ENCODE measurements at places on chromosomes 4 and X.

- no peak for DNase-seq
Measured at GRCh38 chr4:158814636-158815330, 46.0 kb downstream of the FNIP2 start.

DNA sequence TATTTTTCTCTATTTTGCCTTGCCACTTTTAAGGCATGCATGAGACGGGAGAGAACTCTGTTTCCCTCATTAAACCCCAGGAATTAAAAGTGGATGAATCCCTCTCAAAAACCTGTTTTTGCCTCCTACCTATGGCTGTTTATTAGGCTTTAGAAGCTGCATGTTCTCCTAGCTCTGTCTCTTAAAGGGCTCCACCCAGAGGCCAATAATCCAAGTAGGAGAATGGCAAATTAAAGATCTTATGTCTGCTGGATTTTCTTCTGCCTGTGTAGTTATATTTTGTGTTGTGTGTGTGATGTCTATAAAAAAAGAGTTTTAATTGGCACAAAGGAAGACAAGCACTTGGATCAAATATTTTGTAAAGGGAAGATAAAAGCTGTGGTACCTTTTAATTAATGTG is 32.4 kb downstream of the MAGEC1 start:
- DNase-seq: no peak

DNA sequence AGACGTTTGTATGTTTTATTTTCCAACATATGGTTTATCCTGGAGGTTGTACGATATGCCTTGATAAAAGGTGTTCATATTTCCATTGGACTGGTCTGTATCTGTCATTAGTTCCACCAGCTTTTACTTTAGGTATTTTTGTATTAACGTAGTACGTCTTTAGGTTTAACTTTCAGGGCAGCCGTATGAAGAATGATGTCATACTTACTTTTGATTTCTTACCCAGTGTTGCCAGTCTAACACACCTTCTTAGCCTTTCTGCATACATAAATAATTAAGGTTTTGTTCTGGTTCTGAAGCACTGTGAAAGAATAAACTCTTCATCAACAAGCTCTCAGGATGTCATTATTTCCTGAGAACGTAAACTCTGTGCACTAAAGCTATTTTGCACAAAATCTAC is 18.9 kb upstream of the NEIL3 start:
- no peak for DNase-seq

DNA sequence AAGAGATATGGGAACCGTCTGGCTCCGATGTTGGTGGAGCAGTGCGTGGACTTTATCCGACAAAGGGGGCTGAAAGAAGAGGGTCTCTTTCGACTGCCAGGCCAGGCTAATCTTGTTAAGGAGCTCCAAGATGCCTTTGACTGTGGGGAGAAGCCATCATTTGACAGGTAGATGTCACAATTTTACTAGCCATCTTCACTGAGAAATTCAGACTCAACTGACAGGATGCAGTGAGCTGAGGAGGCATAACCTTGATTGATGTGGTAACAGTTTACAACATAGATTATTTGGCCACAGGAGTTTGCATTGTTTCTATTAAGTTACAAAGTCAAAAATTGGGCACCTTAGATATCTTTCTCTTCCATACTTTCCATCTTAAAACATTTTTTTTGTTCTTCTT is 417.7 kb downstream of the MAPK10 start:
- no peak for DNase-seq

DNA sequence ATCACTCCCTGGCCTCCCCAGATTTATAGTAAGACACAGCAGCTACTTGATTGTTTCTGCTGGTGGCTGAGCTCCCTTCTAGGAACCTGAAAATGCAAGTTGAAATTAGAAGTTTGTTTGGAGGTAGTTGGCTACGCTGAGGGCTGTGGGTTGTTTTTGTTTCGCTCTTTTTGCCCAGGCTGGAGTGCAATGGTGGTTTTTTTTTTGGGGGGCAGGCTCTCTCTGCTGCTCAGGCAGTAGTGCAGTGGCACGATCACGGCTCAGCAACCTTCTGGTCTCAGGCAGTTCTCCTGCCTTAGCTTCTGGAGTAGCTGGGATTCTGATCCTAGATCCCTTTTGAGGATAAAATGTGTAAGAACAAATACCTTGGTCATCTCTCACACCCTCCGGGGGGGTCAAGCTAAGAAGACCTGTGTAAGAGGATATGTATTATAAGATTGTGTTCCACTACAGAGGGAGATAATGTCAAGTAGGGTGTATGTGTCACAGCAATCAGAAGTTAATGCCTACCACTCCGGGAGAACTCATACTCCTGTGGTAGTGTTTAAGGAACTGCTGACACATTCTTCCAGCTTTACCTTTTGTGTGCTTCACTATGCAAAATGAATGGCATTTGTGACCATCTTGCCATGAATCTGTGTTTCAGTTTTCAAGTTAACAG is 9.7 kb downstream of the JADE1 start:
- no peak for DNase-seq

DNA sequence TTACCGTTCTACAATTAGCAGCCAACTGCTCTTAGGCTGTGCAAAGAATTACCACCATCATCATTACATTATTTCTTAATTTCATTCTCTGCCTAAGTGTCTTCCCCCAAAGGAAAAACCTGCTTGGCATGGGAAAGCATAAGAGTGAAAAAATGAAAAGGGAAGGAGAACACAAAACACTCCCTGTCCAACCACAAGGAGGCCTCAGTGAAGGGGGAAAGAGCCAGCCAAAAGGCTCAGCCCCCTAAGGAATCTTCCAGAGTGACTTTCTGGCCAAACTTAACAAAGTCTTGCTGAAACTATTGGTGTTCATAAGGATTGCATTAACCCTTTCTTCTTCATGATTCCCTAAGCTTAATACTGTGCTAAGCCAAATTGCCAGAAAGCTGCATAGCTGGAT is 287.4 kb downstream of the SMARCA1 start:
- DNase-seq: no peak

GRCh38 chr4:156497486-156497885 is 474.1 kb downstream of the PDGFC start:
- no peak for DNase-seq

- DNase-seq: no peak
Measured at GRCh38 chr4:94452476-94453371, 982 bp downstream of the PDLIM5 start.

- DNase-seq: no peak
Measured at GRCh38 chr4:155241664-155242063, 33.2 kb downstream of the NPY2R start.

GRCh38 chrX:22803353-22803752 is 196.4 kb upstream of the DDX53 start:
- DNase-seq: no peak

GRCh38 chr4:2322227-2322626 is 60.3 kb upstream of the MXD4 start:
- no peak for DNase-seq

GRCh38 chrX:111090458-111090857 is 5.5 kb upstream of the PAK3 start:
- no peak for DNase-seq

DNA sequence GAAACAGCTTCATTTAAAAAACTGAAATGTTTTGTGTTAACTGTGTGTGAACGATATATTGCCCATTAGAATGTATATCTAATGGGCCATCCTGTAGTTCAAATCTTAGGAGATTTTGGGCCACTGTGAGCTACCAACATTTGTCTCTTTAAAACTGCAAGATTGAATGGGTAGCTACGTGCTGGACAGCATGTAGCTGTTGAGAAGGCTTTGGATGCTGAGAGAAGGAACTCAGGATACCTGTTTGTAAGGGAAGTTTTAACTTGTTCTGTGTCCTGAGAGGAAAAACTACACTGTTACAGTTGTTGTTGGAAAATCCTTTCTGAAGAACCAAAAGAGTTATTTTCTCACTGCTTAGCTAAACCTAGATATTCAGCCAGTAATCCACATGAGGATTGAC is 45.9 kb downstream of the PDLIM5 start:
- DNase-seq: no peak

DNA sequence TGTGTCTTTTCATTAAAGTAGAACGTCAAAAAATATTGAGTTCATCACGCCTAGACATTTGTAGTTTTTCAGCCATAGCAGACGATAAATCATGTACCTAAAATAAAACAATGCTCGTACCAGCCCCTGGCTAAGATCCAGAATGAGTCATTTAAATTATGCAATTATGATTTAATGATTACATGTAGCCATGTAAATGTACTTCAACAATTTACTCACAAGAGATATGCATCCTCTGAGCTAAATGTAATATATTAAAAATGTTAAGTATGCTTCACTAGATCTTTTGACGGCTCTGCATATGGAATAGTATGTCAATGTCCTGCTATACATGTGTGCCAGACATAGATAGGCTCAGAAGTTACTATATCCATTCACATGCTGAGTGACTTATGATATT is 1077.8 kb downstream of the ARAP2 start:
- DNase-seq: no peak
